ENCODE measurements at places on chromosomes 3 and 15. TPM values are rescaled to one million over a fixed set of nuclear protein-coding genes. Genes with fewer than 3 reads are reported as not detected.

- H3K4me3 ChIP-seq, result no peak overlapping the region
- no peaks in the 10 kb centered on the region for H3K27me3 ChIP-seq
- H3K4me1 ChIP-seq, result peaks cover 3% of the 10 kb centered on the region
- no peaks in the 10 kb centered on the region for H3K36me3 ChIP-seq
- peak; percentile 14 for DNase-seq
Measured at GRCh38 chr15:61115679-61116078, 113.4 kb downstream of the RORA start.

DNA sequence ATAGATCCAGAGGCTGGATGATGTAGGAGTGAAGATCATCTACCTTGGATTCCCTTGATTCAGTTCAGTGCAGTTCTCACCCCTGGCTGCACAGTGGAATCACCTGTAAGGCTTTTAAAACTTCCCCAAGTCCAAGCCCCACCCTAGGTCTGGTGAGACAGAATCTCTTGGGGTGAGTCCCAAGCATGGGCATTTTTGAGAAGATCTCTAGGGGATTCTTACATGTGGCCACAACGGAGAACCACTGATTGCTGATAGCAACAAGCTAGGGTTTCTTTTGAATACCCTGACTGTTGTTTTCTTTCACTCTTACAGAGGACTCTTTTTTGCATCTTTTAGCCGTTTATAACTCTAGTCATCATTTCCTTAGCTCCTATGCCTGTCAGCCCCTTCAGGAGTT is 204.9 kb upstream of the RASGRP1 start:
- H3K4me1 ChIP-seq, result no peaks in the 10 kb centered on the region
- H3K27me3 ChIP-seq, result peaks cover 3% of the 10 kb centered on the region
- H3K27ac ChIP-seq, result no peak overlapping the region
- H3K36me3 ChIP-seq, result no peaks in the 10 kb centered on the region

- no peaks in the 10 kb centered on the region for H3K27me3 ChIP-seq
- H3K4me3 ChIP-seq, result no peak overlapping the region
- H3K4me1 ChIP-seq, result no peaks in the 10 kb centered on the region
- DNase-seq, result no peak
- no peaks in the 10 kb centered on the region for H3K36me3 ChIP-seq
Measured at GRCh38 chr3:15495461-15496340, 25.8 kb downstream of the COLQ start.

DNA sequence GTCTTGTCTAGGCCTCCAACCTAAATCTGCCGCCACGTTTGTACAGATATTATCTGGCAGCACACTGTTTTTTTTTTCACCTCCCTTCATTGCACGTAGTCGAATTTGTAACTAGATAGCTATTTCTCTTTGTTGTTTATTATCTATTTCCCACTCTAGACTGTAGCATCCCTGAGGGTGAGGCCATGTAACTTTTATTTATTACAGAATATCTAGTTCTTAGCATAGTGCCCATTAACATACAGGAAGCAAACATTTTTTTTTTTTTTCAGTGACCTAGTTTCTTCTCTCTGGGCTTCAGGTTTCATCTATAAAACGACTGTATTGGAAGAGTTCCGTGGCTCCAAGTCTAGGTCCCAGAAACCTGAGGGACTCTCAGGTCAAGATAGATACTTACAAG is 354.3 kb downstream of the FGF12 start:
- H3K27ac ChIP-seq, result no peak overlapping the region
- no peaks in the 10 kb centered on the region for H3K27me3 ChIP-seq
- H3K36me3 ChIP-seq, result no peaks in the 10 kb centered on the region
- no peak overlapping the region for H3K4me3 ChIP-seq

- DNase-seq, result no peak
- no peak overlapping the region for H3K27ac ChIP-seq
- no peaks in the 10 kb centered on the region for H3K36me3 ChIP-seq
Measured at GRCh38 chr3:41522612-41523011, 323.3 kb downstream of the CTNNB1 start.

GRCh38 chr3:134294302-134295280 is 43.9 kb upstream of the RYK start:
- peaks cover 10% of the 10 kb centered on the region for H3K4me1 ChIP-seq
- no peak overlapping the region for H3K4me3 ChIP-seq
- no peak for DNase-seq
- H3K27ac ChIP-seq, result no peak overlapping the region

- H3K27me3 ChIP-seq, result no peaks in the 10 kb centered on the region
- no peaks in the 10 kb centered on the region for H3K36me3 ChIP-seq
- DNase-seq, result peak; percentile 80
- no peaks in the 10 kb centered on the region for H3K4me1 ChIP-seq
- no peak within 1 kb of the TSS for H3K27ac ChIP-seq
- H3K4me3 ChIP-seq, result peak within 1 kb of the TSS; percentile 51
Measured at GRCh38 chr3:48898383-48899234, at the start of gene SLC25A20. Gene SLC25A20, minus strand, starts transcription at chr3:48898882. Its CDS starts 88 bp downstream, at chr3:48898794.

DNA sequence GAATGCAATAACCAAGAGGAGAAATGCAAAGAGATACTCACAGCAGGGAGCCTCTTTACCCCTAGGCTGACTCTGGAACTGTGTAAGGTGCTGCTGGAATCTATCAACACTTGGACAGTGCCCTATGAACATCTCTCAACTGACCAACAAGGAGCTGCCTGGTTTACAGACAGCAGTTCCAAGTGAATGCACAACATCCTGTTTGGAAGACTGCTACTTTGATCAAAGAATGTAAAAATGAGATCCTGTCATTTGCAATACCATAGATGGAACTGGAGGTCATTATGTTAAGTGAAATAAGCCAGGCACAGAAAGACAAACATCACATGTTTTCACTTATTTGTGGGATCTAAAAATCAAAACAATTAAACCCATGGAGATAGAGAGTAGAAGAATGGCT is 136.3 kb downstream of the IMPG2 start:
- no peak overlapping the region for H3K4me3 ChIP-seq
- DNase-seq, result no peak
- H3K4me1 ChIP-seq, result no peaks in the 10 kb centered on the region
- no peaks in the 10 kb centered on the region for H3K36me3 ChIP-seq
- no peaks in the 10 kb centered on the region for H3K27me3 ChIP-seq

DNA sequence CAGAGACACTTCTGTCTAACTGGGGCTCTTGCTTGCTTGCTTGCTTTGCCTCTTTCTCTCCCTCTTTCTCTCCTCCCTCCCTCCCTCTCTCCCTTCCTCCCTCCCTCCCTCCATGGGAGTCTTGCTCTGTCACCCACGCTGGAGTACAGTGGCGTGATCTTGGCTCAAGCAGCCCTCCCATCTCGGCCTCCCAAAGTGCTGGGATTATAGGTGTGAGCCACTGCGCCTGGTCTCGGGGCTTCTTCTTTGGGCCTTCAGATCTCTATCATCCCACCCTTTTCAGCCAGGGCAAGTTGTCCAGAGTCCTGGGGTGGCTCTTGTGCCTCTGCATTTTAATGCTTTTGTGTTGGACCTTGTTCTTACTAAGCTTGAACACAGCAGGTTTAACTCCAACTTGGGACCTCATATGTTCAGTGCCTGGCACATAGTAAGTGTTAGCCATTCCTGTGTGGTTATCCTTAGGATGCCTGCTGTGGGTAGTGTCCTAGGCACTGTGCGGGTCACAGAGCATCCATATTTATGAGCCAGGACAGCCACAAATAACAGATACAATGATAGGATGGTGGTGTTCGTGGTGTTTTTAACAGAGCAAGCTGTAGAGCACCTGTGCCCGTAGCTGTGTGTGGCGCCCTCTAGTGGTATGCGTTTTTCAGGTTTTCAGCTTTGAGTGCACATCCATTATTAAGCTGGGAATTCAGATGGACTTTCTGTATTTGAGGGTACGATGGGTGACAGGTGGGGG is 75.1 kb downstream of the CCK start:
- H3K27me3 ChIP-seq, result no peaks in the 10 kb centered on the region
- DNase-seq, result peak; percentile 59
- H3K4me3 ChIP-seq, result no peak overlapping the region
- no peak overlapping the region for H3K27ac ChIP-seq
- no peaks in the 10 kb centered on the region for H3K4me1 ChIP-seq

DNA sequence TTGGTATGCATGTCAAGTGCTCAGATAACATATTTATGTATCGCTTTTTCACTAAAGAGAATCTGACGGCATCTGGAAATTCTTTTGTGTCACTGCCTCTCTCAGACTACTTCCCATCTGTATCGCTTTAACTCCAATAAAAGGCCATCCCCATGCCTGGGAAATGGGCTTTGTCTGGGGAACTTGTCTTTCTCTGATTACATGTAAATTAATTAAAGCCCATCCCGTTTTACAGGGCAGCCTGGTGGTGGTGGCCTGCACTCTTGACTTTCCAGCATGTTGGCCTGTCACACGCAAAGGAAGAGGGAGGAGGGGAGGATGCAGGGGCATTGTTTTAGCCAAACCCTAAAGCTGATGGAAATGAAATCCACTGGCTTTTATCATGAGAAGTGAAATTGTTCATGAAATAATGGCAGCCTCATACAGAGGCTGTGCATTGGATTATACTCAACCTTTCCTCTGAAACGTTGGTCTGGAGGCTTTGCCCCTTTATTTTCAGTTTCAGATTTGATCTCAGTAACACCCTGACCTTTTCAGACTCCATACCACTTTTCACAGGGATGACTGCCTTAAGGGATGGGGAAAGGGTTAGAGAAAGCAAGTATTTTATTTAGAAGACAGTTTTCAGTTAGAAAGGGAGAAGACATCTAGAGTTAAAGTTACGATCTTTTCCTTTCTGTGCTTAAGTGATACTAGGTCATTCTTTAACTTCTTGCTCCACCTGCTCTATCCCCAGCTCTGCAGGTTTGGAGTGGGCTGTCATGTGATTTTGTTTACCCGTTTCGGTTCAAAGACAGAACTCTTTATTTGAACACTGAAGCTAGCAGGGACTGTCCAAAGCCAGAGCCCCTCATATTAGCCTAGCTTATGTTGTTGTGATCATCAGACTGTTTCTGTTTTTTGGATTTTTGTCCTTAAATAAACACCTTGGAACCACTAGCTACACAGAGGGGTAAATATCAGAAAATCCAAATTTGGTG is 94.6 kb upstream of the CTDSPL start:
- no peak overlapping the region for H3K27ac ChIP-seq
- no peaks in the 10 kb centered on the region for H3K27me3 ChIP-seq
- H3K4me3 ChIP-seq, result no peak overlapping the region
- H3K36me3 ChIP-seq, result no peaks in the 10 kb centered on the region
- DNase-seq, result no peak

The VWA5B2 gene
- total RNA-seq, result 0.13 TPM

DNA sequence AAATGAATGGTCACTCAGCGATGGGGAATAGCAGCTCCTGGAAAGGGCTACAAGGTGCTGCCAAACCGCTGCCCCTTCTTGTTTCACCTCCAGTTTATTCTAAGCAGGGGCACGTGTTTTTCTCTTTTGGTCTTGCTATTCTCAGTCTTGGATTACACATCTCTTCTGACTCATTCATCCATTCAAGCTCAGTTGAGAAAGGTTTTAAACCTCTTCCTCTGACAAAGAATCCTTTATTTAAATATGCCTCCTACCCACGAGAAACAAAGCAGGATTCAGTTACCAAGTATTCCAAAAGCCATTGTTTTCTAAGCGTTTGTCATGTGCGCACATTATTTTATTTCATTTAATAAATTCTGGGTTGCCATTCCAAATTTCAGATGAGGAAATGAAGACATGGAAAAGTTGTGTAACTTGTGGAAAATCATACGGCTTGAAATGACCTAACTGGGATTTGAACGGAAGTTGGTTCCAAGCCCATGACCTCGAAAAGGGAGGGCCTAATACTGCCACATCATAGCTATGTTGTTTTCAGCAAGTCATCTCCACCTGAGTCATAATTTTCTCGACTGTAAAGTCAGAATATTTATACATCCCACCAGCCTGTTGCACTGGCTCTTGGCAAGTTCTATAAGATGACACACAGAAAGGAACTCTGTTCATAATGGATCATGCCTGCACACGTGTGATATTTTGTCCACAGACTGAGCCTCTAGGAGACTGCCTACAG is 292.0 kb upstream of the SLCO3A1 start:
- no peak overlapping the region for H3K27ac ChIP-seq
- H3K36me3 ChIP-seq, result no peaks in the 10 kb centered on the region
- no peak for DNase-seq
- peaks cover 32% of the 10 kb centered on the region for H3K4me1 ChIP-seq
- H3K4me3 ChIP-seq, result no peak overlapping the region

DNA sequence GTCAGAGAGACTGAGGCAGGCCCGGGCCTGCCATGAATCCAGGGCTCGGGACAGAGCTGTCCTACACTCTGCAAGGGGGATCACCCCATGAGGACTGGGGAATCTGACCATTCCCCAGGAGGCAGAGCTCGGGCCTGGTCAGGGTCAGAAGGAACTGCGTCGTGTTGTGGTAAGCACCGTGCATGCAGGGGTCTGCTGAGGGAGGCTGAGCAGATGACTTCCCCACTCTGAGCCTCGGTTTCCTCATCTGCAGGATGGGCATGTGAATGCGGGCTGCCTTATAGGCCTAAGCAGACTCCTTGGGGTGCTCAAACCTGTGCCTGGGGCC is 61.6 kb upstream of the IQSEC1 start:
- no peak for DNase-seq
- H3K27ac ChIP-seq, result no peak overlapping the region
- no peaks in the 10 kb centered on the region for H3K4me1 ChIP-seq

DNA sequence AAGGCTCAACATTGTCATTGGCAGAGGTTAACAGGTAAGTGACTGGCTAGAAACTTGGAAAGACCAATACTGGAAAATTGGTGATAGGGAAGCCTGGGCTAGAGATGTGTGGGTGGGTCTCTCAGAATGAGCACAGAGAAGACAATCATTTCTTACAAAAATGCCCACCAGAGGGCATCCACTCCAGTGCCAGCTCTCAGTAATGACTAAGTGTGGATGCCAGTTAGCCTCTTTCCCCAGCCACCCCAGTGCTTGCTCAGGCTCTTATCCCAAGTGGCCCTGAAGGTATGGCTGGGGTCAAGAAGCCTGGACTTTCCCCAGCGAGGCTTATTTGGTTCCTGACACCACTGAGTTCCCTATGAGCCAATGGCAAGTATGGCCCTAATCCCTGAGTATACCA is 115.9 kb upstream of the ST8SIA2 start:
- H3K27me3 ChIP-seq, result no peaks in the 10 kb centered on the region
- no peaks in the 10 kb centered on the region for H3K4me1 ChIP-seq
- DNase-seq, result peak; percentile 52
- no peaks in the 10 kb centered on the region for H3K36me3 ChIP-seq

GRCh38 chr15:68783226-68784058 is 37.3 kb downstream of the ANP32A start:
- H3K4me1 ChIP-seq, result peaks cover 10% of the 10 kb centered on the region
- no peak overlapping the region for H3K4me3 ChIP-seq

DNA sequence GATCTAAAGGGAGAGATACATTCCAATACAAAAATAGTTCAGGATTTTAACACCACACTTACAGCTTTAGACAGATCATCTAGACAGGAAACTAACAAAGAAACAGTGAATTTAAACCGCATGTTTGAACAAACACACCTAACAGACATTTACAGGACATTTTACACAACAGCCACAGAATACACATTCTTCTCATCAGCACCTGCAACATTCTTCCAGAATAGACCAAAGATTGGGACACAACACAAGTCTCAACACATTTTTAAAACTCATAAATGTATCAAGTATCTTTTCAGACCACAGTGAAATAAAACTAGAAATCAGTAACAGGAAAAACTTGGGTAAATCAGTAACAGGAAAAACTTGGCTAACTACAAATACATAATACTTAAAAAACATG is 256.3 kb downstream of the MCTP2 start:
- no peaks in the 10 kb centered on the region for H3K36me3 ChIP-seq
- H3K27ac ChIP-seq, result no peak overlapping the region
- no peak for DNase-seq
- no peaks in the 10 kb centered on the region for H3K4me1 ChIP-seq
- no peaks in the 10 kb centered on the region for H3K27me3 ChIP-seq

The SI gene
- not detected for total RNA-seq

Measured in A673 (cell line).